ENCODE measurements at places on chromosomes 7 and 10.

GRCh38 chr10:5827841-5828240 lies 14.6 kb upstream of the GDI2 start:
- no peak for DNase-seq

DNA sequence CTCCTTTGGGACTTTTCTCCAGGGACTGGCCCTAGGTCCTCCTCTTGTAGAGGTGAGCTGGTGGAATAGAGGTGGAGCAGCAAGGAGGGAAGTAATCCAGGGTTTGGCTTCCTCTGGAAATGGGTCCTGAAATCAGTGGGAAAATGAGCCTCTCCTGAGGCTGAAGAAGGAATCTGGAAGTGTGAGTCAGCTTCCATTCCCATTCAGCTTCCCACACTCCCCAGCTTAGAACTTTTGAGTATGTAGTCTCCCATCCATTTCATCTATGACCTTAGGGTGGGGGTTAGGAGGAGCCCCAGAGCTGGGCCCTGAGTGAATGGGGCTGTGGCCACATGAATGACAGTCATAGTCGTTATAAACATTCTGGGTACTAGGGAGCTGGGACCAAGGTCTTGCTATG lies 17.7 kb downstream of the LDB1 start:
- DNase-seq, result no peak

GRCh38 chr10:91662993-91663392 lies 30.1 kb upstream of the PPP1R3C start:
- DNase-seq, result no peak

DNA sequence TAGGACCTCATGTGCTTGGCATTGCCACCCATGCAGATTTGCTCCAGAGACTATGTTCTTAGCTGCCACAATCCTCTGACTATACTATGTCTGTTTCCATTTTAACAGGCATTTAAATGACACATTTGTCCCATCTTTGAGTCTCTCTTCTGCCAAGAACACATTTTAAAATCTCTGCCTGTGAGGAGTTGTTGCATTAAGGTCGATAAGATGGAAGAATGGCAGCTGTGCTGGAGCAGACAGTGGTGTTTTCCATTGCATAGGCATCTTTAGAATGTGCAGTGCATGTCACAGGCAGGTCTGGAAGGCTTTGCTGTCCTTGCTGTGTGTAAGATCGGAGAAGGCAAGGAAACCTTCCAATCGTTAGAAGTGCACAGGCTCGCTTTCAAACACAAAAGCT lies 70.9 kb upstream of the CELF2 start:
- no peak for DNase-seq

- no peak for DNase-seq
Observed at GRCh38 chr10:8852546-8852945, 798.1 kb downstream of the GATA3 start.

DNA sequence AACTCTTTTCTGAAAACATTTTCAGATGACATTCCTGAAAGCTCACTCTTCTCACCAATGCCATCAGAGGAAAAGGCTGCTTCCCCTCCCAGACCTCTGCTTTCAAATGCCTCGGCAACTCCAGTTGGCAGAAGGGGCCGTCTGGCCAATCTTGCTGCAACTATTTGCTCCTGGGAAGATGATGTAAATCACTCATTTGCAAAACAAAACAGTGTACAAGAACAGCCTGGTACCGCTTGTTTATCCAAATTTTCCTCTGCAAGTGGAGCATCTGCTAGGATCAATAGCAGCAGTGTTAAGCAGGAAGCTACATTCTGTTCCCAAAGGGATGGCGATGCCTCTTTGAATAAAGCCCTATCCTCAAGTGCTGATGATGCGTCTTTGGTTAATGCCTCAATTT lies 16.5 kb downstream of the ANLN start:
- no peak for DNase-seq

- DNase-seq, result no peak
Observed at GRCh38 chr7:107396990-107397389, 72.9 kb upstream of the GPR22 start.

GRCh38 chr10:119670717-119671116 lies 19.5 kb downstream of the BAG3 start:
- DNase-seq, result no peak

DNA sequence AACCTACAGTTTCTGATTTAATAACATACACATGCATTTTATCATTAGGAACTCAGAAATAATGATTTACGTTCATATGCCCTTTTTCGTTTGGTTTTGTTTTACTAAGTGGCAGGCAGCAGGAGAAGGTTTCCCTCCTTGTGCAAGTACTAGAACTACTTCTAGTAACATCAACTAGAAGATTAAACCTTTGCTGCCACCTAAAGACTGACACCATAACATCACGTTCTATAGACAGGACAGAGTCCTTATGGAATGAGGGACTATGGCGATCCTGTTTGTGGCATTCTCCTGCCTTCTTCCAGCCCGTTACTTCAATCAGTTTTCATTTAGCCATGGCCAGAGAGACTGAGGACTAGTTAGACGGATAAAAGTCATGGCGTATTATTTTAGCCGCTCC lies 53.2 kb downstream of the GAD2 start:
- DNase-seq, result no peak

GRCh38 chr7:50552139-50552538 lies 13.1 kb downstream of the DDC start:
- no peak for DNase-seq

- no peak for DNase-seq
Observed at GRCh38 chr10:118243907-118244306, 98.2 kb downstream of the FAM204A start.

GRCh38 chr10:102682416-102682815 lies 31.8 kb downstream of the ARL3 start:
- DNase-seq, result no peak

DNA sequence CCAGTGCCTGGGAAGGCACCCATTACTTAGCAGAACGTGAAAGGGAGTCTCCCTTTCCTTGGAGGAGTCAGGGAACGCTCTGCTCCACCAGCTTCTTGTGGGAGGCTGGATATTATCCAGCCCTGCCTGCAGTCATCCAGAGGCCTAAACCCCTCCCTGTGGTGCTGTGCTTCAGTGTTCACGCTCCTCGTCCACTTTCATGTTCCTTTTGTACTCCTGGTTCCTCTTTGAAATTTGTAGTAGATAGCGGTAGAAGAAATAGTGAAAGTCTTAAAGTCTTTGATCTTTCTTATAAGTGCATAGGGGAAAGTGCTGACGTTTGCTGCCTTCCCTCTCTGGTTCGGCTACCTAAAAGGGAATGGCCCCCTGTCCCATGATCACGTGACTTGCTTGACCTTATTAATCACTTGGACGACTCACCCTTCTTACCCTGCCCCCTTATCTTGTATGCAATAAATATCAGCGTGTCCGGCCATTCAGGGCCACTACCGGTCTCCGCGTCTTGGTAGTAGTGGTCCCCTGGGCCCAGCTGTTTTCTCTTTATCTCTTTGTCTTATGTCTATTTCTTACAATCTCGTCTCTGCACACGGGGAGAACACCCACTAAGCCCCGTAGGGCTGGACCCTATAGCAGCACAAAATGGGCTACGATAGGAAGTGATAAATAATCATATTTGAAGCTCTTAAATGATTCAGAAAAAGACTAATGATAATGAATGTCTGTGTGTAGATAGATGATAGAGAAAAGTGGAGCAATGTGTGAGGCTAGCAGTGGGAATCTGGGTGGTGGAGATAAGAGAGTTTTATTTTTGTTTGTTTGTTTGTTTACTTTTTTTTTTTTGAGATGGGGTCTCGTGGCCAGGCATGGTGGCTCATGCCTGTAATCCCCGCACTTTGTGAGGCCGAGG lies 5.8 kb upstream of the ESYT2 start:
- DNase-seq, result no peak

DNA sequence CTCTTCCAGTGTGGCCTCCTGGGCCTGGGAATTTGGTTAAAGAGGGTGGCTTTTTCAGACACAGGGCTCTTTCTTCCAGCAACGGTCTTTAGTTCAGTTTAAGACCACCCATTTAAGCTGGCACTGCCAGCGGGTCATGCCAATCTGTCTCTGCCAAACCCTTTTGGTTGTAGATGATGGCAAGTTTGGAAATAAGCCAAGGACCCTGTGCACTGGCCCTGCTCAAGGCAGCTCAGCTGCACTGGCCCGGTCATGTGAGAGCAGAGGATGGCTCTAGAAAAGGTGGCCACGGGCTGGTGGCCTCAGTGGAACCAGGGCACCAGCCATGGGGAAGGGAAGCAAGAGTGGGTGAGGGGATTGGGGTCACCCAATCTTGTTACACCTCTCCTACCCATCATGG lies 294.1 kb downstream of the GLRX3 start:
- DNase-seq, result no peak

GRCh38 chr7:140084972-140085371 lies 22.2 kb upstream of the PARP12 start:
- DNase-seq, result no peak

GRCh38 chr7:92044940-92045339 lies 89.3 kb downstream of the CYP51A1 start:
- DNase-seq, result no peak

DNA sequence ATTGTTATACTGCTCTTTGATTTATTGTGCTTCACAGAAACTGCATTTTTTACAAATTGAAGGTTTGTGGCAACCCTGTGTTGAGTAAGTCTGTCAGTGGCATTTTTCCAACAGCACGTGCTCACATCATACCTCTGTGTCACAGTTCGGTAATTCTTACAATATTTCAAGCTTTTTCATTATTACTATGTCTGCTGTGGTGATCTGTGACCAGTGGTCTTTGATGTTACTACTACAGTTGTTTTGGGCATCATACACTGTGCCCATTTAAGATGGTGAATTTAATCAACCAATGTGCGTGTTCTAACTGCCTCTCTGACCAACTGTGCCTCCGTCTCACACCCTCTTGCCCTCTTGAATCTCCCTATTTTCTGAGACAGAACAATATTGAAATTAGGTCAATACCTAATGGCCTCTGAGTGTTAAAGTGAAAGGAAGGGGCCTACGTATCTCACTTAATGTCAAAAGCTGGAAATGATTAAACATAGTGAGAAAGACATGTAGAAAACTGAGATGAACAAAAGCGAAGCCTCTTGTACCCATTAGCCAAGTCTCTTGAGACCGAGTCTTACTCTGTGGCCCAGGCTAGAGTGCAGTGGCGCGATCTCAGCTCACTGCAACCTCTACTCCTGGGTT lies 20.2 kb upstream of the ASL start:
- DNase-seq, result no peak

GRCh38 chr10:5234106-5234860 lies 37.6 kb downstream of the AKR1C4 start:
- DNase-seq, result no peak

DNA sequence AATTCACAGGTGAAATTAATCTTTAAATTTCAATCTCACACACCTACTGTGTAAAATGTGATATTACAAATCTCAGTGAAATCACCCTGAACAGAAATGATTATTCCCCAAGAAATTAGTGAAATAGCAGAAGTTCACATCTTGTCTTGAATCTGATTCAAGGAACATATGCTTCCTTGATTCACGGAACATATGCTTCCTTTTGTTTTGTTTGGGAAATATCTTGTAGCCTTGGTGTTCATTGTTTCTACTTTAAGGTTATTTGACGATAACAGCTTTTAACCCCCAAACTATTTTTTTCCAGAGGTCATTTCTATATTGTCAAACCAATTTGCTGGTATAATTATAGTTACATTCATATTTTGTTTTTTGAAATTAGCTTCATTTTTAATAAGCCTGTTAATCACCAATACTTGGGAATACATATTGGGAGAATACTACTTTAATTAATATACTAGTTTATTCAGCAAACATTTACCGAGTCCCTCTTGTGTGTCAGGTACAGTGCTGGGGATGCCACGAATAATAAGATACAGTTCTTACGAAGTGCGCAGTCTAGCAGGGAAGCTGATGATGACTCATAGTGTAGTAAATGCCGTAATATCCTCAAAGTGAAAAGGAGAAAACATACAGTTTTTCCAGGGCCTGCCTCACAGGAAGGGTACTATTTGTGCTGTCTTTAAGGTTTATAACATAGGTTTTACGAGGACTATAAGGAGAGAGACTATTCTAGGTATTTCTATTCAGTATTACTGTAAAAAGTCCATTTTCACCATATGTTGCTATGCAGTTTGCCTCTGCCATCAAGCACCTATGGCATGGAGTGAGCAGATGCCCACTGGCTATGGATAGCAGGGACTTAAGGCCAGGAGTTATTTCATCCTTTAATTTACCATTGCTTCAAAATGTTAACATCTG lies 32.5 kb downstream of the PRKAR2B start:
- DNase-seq, result no peak

DNA sequence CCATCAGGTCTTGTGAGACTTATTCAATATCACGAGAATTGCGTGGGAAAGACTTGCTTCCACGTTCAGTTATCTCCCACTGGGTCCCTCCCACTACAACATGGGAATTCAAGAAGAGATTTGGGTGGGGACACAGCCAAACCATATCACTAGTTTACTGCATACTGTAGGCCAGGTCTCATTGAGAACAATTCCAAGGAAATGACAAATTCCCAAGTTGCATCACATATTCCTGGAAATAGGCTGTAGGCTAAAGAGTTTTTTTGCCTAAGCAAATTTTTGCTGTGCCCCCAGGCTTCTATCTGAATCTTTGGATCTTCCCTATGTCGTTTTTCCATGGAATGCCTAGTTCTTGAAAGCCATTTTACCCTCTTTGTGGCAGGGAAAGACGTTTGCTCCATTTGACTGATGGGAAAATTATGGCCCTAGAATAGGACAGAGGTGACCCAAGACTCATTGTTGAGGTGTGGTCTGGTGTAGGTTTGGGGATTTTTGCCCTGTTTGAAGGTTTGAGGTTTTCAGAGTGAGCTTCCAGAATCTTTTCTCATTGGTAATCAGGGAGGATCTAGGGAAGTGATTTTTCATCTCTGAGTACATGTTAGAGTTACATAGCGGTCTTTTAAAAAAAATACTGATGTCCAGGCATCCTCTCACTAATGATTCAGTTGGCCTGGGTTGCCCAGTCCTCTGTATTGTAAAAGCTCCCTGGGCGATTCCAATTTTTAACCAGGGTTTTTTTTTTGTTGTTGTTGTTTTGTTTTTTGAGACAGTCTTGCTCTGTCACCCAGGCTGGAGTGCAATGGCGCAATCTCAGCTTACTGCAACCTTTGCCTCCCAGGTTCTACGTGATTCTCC lies 44.4 kb downstream of the TACR2 start:
- DNase-seq, result no peak

GRCh38 chr7:7114575-7115291 lies 67.6 kb upstream of the C1GALT1 start:
- DNase-seq, result no peak

- peak; percentile 11 for DNase-seq
Observed at GRCh38 chr7:143214789-143215679, 6.8 kb upstream of the TAS2R40 start.

DNA sequence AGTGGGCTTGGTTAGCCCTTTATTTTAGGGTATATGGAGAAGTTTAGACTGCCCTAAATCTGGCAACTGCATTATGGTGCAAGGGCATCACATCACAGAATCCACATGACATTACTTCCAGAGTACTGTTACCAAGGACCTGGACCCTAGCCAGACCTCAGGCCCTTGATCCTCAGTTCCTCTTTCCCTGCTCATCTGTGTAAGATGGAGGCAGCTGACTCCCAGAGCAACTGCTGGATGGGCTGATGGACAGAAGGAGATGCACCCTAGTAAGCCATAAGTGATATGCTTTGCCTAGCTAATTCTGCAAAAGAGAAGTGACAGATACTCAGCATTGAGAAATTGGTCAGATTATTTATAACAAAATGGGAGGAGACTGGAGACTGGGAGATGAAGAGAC lies 131.7 kb downstream of the DYNC1I1 start:
- no peak for DNase-seq
